LHCN-M2 (cell line): ENCODE measurements at places on chromosomes 3 and 15.

- DNase-seq, result no peak
These were observed 244.3 kb downstream of the RPLP1 start for GRCh38 chr15:69696946-69697345.

GRCh38 chr15:25710184-25710583 is 152.9 kb downstream of the ATP10A start:
- peak; percentile 5 for DNase-seq

- no peak for DNase-seq
These were observed 9.2 kb downstream of the SPSB4 start for GRCh38 chr3:141060327-141060726.

- no peak for DNase-seq
These were observed 33.1 kb upstream of the TSC22D2 start for GRCh38 chr3:150374975-150375374.

DNA sequence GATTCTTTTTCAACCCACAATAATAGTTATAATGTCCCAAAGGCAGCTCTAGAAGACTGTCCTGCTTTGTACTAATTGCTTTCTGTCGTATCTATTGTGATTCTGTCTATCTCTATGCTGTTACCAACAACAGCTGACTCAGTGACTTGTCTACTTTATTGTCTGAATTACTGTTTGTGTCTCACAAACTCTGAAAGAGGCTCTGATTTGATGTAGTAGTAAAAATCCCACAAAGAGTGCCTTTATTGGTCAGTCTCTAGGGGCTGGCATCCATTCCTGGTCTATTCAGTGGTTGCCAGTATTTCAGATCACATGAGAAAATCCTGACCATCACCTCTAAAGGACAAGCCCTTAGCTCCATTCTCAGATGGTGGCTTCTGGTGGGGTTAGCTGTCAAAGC is 254.2 kb downstream of the NSUN3 start:
- no peak for DNase-seq
